Stimulated activated CD4-positive, alpha-beta T cell treated with anti-CD3 and anti-CD28 coated beads, Interleukin-2, amount 100 ng/mL, for 48 hours (primary cell): ENCODE measurements at places on chromosomes 6 and 20.

GRCh38 chr6:101402622-101403031, 9.1 kb downstream of the GRIK2 start:
- DNase-seq = no peak

DNA sequence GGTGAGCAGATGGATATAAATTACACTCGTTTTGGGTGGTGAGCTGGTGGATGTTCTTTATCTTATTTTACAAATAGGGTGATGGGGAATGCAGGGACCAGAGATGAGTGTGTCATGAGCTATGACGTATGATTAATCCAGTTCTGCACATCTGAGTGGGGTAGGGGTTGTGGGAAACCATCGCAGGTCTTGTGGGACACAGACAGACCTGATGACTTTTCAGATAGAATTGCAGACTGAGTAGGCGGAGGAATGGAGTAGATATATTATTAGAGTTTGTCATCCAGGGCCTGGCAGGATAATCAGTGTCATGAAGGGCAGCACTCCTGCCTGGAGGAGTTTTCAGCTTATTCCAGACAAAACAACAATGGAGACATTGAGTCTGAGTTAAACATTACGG, 12.9 kb upstream of the DSP start:
- no peak for DNase-seq

- no peak for DNase-seq
These were observed 115.7 kb downstream of the NUS1 start for GRCh38 chr6:117791012-117791411.

DNA sequence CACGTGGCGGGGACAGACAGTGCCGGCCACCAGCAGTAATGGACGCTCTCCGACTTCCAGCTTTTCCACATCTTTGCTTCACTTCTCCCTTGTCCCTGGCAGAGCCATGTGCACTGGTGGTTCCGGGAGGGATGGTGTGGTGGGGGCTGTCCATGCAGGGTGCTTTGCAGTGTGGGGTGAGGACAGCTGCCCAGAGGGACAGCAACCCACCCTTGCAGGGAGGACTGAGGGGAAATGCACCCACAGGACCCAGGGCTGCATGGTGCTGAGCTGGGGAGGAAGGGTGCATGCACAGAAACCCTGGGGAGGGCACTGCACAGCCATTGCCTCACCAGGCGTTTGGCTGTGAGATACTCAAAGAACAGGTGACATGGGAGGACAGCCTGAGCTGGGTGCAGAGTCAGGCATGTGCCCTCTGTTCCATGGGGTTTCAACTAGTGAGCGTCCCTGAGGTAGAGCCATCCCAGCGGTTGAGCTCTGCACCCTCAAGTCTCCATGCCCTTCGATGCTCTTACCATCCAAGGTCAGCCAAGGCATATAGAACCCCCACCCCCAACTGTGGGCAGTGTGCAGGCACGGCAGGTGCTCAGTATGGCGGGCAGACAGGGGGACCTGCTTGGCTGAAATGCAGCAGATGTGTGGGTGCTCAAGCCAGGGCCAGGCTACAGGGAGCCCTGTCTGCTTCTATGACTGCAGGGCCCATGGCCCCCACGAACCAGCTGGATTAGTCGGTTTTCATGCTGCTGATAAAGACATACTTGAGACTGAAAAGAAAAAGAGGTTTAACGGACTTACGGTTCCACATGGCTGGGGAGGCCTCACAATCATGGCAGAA, 239.7 kb downstream of the TTLL2 start:
- no peak for DNase-seq

DNA sequence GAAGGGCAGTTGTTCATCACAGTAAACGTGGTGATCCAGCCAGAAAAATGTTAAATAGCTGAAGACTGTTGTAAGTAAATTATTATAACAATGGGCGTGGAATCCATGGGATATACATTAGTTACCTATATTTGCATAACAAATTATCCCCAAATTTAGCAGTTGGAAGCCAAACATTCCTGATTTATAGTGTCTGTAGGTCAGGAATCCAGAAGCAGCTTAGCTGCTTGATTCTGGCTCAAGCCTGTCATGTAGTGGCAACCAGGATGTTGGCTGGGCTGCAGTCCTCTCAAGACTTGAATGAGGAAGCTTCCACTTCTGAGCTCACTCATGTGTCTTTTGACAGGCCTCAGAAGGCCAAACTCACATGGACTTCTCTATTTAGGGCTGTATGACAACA, 6.9 kb upstream of the ADGRB3 start:
- no peak for DNase-seq

GRCh38 chr20:46013829-46014516, 5.3 kb downstream of the MMP9 start:
- DNase-seq = peak; percentile 69

GRCh38 chr20:47529840-47530239, 28.2 kb downstream of the NCOA3 start:
- no peak for DNase-seq

DNA sequence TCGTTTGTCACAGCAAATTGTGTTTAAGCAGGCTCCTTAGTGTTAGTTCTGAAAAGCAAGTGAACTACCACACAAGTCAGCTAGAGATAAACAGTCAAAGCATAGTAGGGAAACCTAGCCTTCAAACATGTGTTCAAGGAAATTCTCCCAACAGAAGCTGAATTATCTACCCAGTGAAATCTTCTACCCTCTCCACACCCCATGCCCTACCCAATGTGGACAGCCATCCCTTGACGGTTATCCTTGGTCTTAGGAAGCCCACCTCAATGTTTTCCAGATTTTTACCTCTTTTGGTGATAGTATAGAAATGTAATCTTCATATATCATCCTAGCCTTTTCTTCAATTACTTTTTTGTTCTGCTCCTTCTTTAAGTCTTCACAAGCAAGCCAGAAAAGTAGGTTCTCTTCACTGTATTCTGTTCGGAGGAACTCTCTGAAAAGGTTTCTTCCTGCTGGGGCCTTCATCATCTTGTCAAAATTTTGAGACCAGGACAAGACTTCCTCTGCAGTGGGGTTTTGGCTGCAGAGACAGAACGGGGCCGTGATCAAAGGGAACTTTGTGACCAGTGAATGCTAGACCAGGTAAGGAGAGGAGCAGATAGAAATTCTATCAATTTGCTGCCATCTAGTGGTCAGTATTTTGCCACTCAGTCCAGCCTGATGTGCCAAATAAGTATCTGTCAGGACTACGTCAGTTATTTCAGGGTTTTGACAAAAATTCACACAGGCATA, 21.6 kb upstream of the MTRF1L start:
- DNase-seq = peak; percentile 14

GRCh38 chr6:143009851-143010250, 50.8 kb upstream of the AIG1 start:
- DNase-seq = no peak

DNA sequence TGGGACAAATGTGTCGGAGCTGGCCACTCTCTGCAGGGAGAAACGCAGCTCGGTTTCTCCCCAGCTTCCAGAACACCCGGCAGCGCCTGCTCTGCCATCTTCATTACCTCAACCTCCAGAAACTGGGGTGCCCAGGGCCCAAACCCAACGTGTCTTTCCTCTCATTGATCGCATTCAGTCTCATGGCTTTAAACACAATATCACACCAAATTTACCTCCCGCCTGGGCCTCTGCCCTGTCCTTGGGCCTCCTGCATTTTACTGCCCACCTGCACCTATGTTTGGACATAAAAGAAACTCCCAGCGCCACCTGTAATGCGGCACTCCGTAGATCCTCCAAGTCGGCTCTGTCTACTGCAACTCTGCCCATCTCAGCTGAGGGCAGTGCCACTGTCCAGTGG, 22.2 kb downstream of the SERPINB6 start:
- DNase-seq = no peak

DNA sequence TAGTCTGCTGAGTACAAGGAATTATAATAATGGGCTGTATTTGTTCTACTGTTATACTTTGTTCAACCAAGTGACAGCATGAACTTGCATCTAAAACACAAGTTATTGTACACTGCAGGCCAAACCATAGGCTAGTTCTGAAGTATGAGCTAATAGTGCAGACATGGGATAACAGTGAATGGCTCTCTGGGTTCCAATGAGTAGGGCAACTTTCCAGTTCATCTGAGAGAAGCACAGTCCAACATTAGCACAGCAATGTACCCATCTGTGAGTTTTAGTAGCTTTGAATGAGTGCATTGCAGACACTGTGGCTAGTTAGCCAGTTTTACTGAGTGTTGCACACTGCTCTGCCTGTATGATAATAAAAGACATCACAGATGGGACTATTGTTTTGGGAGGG, 56.5 kb upstream of the FUT9 start:
- DNase-seq = no peak

DNA sequence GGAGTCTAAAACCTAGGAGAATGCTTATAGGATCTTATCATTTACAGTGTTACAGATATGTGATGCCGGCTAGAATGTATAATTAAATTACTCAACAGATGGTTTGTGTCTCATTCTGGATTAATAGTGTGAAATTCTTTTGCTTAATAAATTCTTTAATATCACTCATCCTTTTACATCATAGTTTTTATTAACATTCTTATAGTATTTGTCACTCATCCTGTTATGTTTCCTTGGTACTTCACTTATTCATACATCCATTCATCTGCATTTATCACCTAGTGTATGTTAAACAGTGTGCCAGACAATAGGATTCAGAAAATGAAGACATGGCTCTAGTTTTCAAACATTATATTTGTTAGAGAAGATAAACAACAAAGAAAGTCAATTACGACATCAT, 468.7 kb downstream of the FRK start:
- DNase-seq = no peak

- DNase-seq = peak; percentile 24
These were observed 49.7 kb upstream of the BHLHE23 start for GRCh38 chr20:63056236-63057170.

DNA sequence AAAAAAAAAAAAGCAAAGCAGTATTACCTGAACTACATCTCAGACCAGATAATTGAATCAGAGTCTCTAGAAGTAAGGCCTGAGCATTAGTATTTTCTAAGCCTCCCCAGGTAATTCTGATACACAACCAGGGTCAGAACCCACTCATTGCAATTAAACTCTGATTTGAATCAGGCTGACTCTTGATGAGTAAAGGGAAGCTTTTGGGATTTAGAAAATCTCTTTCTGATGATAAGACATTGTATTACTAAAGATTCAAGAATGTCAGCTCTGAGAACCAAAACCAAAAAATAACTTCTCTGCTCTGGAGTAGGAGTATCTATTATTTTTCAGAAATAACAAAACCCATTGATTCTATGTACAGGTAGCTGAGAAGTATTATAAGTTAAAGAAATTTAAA, 100.1 kb upstream of the COL21A1 start:
- no peak for DNase-seq

DNA sequence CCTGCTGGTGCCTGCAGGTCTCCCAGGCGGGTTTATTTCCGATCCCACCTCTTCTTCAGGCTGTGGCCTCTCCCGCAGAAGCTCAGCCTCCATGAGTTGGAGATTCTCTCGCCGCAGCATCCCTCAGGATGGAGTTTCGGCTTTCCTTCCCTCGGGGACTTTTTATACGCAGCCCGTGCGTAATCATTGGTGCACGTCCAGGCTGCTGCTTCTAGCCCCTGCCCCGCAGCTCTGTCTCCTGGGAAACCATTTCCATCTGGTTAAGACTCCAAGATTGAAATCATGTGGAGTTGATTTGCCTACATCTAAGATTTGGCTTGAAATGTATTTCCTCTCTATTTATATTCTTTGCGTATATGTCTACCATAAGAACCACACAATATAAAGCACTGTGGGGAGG, 46.7 kb upstream of the CARMIL1 start:
- no peak for DNase-seq

- DNase-seq = no peak
These were observed 195.1 kb downstream of the BMP7 start for GRCh38 chr20:57071283-57071731.

- no peak for DNase-seq
These were observed 245.4 kb downstream of the PTPRK start for GRCh38 chr6:128275030-128275429.

GRCh38 chr6:119781365-119781764, 431.8 kb upstream of the MAN1A1 start:
- DNase-seq = no peak

GRCh38 chr6:125668071-125668470, 81.4 kb upstream of the HEY2 start:
- no peak for DNase-seq

DNA sequence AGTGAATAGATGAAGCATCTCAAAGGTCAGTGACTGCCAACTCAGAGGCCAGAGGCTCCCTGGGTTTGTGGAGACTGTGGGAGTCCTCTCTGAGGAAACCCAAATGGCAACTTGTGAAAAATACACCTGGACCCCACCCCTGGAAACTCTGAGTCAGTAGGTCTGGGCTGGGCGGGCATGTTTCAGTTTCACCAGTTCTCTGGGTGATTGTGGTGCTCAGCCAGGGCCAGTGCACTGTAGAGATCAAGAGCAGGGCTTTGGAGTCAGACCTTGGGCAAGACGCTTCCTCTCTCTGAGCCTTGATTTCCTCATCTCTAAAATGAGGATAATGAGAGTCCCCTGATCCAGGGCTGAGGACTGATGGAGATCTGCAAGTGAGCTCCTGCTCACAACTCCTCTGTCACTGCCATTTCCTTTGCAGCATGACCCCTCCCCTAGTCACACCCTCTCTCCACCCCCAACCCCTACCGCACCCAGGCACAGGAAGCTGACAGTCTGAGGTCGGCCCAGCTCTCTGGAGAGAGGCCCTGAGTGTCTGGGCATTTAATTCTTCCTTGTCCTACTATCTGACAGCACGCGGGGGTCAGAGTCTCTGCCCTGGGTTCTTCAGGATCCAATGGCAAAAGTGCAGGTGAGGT, 5.1 kb downstream of the DEF6 start:
- DNase-seq = peak; percentile 76

DNA sequence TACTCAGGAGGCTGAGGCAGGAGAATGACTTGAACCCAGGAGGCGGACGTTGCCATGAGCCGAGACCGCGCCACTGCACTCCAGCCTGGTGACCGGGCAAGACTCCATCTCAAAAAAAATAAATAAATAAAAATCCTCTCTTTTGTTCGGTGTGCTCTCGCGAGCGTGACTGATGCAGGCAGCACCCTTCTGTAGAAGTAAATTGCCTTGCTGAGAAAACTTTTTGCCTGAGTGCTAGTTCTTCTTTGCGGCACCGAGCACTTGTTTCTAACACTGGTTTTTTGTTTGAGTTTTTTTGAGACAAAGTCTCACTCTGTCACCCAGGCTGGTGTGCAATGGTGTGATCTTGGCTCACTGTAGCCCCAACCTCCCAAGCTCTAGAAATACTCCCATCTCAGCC, 30.5 kb downstream of the PLN start:
- no peak for DNase-seq

DNA sequence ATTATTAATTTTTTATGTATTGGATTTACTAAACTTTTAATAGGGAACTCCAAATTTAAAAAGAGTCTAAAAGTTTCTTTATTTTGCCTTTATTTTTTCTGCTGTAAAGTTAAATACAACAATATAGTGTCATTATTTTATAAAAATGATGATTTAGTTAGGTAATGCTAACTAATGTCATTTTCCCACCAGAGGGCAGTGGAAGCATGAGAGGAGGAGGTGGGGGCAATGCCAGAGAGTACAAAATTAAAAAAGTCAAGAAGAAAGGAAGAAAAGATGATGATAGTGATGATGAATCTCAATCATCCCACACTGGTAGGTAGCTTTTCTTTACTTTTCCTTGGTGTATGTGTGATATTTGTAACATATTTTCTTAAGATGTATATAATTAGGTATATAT, 20.2 kb upstream of the FHL5 start:
- DNase-seq = no peak
